ENCODE measurements at places on chromosomes 3 and 15. TPM values are rescaled to one million over a fixed set of nuclear protein-coding genes. Genes with fewer than 3 reads are reported as not detected.

UNC13C gene
- 4.8 TPM for polyA plus RNA-seq

GATM gene
- 304 TPM for polyA plus RNA-seq

CEMIP gene
- 2.1 TPM for polyA plus RNA-seq

CFAP44 gene
- 4.7 TPM for polyA plus RNA-seq

CDHR4 gene
- polyA plus RNA-seq = not detected

ZCWPW2 gene
- 2.2 TPM for polyA plus RNA-seq

CD86 gene
- 5.2 TPM for polyA plus RNA-seq

RTP1 gene
- polyA plus RNA-seq = not detected

CPEB1 gene
- polyA plus RNA-seq = 0.41 TPM

USF3 gene
- polyA plus RNA-seq = 19.3 TPM

MAGEL2 gene
- polyA plus RNA-seq = 21.3 TPM

REC114 gene
- 0.23 TPM for polyA plus RNA-seq

STAC gene
- 35.4 TPM for polyA plus RNA-seq

MEIS2 gene
- polyA plus RNA-seq = 7.7 TPM

SCN11A gene
- polyA plus RNA-seq = 4.0 TPM

ZNF860 gene
- 0.63 TPM for polyA plus RNA-seq

DNA sequence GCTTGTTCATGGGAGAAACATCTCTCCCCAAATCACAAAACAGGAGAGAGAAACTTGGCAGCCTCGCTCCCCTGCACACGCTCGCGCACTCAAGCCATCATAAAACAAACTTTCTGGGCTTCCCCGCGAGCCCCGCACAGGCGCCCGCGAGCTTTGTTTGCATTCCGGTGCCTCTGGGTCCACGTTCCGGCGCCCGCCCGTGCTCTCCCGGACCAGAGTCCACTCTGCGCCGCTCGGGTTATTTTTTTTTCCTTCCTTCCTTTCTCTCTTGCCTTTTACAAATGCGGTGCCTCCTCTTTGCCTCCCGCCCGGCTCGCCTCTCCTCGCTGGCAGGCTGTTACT lies 363 bp downstream of the MAGI1 start:
- DNase-seq = no peak

DNA sequence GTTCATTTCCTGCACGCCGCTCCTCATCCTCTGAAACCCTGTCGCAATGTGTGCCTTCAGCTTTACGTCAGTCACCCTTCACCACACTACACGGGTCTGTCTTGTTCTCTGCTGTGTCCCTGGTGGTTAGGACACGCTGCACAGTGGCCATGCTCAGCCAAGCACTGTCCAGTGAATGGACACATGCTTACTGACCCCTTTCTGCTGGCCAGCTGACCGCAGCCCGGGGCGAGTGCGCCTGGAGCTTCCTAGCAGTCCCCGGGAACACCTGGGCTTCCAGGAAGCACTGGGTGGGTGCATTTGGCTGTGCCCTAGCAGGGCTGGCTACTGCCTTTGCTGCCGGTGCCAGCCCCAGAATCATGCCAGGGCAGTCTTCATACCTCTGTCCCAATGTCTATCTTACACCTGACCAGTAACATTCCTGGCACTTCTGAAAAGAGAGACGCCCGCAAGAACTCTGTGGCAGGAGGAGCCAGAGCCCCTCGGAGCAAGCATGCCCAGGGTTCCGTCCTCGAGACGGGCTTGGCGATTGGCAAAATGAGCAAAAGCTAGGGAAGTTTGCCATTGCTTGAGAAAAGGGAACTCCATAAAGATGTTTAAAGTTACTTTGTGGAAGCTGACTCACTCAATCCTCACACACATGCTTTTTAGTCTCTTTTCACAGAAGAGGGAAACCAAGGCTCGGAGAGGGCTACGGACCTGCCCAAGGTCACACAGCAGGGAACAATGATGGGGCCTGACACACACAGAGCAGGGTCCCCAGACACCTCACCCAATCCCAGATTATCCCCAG lies 15.7 kb upstream of the ZXDC start:
- no peak for DNase-seq

GRCh38 chr3:55512571-55513343 lies 25.7 kb upstream of the WNT5A start:
- no peak for DNase-seq

DNA sequence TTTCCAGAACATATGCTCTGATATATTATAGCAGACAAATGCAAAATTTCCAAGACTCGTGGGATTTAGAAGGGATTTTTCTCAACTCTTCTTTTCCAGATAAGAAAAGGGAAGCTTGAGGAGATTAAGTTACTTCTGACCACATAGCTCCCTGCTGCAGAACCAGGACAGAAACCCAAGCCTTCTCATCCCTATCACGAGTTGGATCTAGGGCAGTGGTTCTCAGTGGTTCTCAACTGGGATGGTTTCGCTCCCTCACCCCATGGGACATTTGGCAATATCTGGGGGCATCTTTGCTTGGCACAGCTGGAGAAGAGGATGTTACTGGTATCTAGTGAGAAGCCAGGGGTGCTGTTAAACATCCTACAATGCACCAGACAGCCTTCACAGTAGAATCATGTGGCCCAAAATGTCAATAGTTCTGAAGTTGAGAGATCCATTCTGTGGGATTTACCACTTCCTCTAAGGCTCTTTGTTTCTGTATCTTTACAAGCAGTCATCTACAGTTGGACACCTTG lies 64.2 kb downstream of the LIPC start:
- DNase-seq = no peak

DNA sequence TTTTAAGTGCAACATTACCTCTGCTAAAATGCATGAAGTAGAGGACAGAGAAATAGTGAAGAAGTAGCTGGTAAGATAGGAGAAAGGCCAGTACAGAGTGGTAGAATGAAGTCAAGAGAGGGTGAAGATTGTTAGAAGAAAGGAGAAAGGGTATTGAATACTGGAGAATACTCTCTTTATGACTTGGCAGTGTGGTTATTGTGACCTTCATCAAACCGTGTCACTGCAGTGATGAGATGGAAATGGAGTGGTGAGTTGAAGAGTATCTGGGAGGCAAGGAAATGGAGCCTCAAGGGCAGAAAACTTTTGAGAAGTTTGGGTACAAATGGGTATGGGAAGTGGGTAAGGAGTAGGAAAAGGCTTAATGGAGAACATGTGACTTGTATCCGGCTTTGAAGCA lies 24.7 kb downstream of the MINDY2 start:
- DNase-seq = no peak

DNA sequence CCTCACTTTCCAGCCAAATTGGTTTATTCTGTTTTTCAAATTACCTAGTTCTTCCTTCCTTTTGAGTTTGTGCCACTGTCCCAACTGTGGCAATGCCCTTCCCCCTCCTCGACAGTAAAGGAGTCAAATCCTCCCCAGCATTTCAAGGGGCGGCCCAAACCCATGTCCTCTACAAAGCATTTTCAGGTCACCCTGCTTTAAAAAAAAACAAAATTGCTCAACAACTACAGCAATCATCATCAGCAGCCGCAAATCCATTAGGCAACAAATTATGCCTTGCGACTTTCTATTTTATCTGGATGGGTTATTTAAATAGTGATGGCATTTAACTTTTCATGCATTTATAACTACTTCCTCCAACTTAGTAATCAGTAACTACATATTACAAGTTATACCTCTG lies 32.7 kb downstream of the PLD1 start:
- no peak for DNase-seq

DNA sequence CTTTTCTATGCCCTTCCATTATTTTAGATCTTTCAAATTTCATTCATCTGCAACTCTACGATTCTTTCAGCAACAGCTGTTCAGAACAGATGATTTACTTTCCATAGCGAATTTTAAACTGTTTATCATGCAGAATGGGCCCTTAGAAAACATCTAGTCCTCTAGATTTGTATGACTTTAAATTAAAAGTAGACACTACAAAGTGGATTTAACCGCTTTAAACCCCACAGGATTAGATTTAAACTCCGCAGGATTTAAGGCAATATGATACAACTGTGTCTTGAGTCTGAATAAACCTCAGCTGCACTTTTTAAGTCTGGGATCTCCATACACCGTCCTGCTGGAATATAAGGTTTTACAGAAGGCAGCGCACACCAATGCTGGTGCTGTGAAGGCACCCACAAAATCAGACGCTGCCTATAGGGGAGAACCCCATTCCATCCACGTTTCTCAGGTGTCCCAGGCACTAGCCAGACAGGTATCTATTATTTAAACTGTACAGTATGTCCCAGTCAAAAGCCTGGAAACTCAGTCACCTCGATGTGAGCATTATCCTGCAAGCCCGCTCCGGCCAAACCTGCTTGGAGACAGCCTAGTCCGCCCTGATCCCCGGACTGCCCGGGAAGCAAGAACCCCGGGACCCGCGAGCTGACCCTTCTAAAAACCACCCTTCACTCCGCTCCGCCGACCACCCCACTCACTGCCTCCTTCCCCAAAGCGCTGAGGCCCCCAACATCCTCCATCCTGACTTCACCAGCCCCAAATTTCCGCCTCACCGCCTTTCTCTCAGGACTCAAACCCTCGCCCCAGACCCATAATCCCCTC lies 768 bp downstream of the ANO10 start:
- peak; percentile 40 for DNase-seq

- DNase-seq = peak; percentile 4
These were observed 1.3 kb downstream of the B3GALNT1 start for GRCh38 chr3:161103776-161104385.

GRCh38 chr3:138950006-138950644 lies 3.1 kb downstream of the FOXL2NB start:
- DNase-seq = no peak

GRCh38 chr3:134754768-134755559 lies 40.1 kb upstream of the EPHB1 start:
- no peak for DNase-seq

DNA sequence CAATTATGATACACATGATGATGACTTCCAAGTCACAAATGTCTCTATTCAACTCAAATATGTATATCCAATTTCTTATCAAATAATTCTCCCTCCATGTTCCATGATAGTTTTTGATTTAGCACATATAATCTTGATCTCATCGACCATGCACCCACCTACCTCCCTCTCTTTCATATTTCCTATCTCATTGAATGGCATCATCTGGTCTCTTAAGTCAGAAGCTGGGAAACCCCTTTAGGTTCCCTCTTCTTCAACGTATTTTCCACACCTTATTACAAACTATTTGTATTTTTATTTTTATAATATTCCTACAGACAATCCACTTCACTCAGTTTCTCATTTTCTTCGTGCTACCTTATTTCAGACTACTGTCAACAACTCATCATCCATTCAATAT lies 56.9 kb upstream of the DPH6 start:
- DNase-seq = no peak

DNA sequence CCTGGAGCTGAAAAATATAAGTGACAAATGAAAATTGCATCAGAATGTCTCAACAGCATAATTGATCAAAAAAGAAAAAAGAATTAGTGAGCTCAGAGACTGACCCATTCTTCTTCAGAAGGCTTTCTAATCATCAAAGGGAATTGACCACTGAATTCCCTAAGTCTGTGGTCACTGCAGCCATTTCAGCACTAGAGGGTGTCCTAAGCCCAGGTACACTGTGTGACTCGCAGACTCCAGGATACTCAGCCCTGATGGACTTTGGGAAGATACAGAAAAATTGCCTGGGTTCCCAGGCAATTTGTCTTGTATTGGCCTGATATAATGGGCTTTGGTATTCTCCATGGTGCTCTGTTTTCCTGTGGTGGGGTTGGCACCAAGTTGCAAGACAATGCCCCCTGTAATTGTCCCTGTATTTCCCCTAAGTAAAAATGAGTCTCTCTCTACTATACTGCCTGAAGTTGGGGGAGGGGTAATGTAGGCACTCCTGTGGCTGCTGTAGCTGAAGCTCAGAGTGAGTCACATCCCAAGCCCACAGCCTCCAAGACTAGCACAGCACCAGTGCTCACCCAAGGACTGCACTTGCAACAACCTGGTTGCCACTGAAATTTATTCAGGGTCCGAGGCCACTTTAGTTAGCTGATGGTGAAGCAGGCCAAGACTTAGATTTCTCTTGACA lies 256.0 kb upstream of the STAC start:
- DNase-seq = no peak

DNA sequence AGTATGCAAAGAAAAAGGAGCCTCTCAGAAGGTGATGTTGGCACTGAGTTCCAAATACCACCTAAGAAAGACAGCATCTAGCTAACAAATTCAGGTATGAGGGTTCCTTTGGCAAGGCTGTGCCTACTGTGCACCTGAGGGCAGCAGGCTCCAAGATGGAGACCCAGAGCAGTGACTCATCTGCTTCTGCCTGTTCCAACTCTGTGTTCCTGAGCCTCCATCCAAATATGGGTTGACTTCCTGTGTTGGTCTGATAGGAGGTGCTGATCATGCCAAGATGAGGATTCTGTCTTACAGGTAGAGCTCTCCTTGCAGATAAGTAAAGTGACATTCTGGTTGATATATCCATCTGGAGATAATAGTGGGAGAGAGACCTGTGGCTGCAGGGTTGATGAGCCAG lies 26.0 kb downstream of the SV2B start:
- DNase-seq = no peak

DNA sequence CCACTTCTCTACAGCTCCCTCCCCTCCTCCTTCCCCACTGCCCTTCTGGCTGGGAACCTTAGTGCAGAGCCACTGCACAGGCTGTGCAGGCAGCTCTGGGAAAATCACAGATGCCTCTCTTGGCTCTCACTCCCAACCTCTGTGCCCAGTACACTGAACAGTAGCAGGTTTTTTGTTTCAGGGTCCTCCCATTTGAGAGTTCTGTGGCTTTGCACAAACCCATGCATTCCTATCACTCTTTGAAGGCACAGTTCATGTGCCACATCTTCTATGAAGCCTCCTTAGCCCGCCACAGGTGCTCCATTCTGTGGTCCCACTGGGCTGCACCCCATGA lies 103.9 kb downstream of the SNRK start:
- no peak for DNase-seq

- DNase-seq = no peak
These were observed 191.9 kb upstream of the LRIG1 start for GRCh38 chr3:66692766-66693150.

- no peak for DNase-seq
These were observed 28.4 kb downstream of the TMEM40 start for GRCh38 chr3:12730506-12731242.

- no peak for DNase-seq
These were observed 13.2 kb upstream of the TRANK1 start for GRCh38 chr3:36957862-36958686.

- no peak for DNase-seq
These were observed 19.7 kb downstream of the GABRA5 start for GRCh38 chr15:26886566-26886965.

- DNase-seq = no peak
These were observed 23.8 kb upstream of the ZBED2 start for GRCh38 chr3:111618945-111619344.

GRCh38 chr3:100590114-100590839 lies 19.1 kb upstream of the ADGRG7 start:
- peak; percentile 71 for DNase-seq

GRCh38 chr3:34365231-34365630 lies 566.8 kb downstream of the PDCD6IP start:
- no peak for DNase-seq

GRCh38 chr15:58604455-58604923 lies 145.0 kb downstream of the ADAM10 start:
- no peak for DNase-seq

DNA sequence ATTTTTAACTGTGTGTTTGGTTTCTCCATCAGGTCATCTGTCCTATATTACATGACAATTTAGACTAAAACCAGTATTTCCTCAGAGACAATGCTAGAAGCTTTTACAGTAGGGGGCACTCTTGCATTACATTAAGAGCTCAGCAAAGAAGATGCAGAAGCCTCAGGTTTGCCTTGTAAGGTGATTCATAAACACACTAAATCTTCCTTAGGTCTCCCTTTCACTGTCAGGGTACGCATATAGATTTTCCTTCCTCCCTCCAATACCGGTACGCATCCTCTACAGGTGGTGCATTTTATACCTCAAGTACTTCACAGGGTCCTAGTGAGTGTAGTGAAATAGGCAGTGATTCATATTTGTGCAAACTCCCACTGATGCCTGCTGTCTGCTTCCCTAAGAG lies 46.5 kb downstream of the CD86 start:
- DNase-seq = no peak
